ENCODE measurements at places on chromosomes 5 and 9. TPM values are rescaled to one million over a fixed set of nuclear protein-coding genes. Genes with fewer than 3 reads are reported as not detected.

DNA sequence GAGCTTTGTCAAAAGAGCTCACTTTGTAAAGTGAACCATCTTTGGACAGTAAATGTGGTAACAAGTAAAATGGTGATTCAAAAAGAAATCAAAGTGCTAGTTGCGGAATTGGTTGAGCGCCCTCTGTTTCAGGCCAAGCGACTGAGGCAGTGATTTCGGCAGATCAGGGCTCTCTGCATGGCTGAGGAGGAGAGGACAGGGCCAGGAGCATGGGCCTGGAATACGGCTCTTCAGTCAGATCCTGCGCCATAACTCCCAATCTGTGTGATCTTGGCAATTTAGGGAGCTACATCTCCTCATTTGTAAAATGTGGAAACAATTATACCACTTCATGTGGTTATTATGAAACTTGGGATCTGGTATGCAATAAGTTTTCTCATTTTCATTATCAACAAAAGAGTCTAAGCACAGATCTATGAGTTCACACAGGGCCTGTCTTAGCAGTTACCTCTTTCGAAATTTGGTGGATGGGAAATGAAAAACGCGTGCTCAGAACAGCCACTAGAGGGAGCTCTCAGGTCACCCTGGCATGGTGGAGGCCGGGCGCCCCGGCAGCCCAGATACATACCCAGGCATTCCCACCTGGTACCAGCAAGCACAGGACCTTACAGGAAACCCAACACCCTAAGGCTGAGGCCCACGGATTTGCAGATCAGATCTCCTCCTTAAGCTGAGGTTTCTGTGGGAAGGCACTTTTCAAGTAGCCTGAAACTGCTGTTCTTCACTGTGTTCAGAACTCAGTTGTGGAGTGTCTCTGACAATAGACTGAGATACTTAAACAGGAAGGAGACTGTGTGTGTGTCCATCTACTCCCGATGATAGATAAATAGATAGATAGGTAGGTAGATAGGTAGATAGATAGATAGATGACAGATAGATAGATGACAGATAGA, 303.7 kb downstream of the RAB3C start:
- peak; percentile 38 for ATAC-seq

Gene C9orf152
- 0.22 TPM for total RNA-seq

- peak; percentile 98 for ATAC-seq
Observed at GRCh38 chr5:39716532-39717028, 291.8 kb upstream of the DAB2 start.

Gene SLC6A3
- 0.27 TPM for total RNA-seq

DNA sequence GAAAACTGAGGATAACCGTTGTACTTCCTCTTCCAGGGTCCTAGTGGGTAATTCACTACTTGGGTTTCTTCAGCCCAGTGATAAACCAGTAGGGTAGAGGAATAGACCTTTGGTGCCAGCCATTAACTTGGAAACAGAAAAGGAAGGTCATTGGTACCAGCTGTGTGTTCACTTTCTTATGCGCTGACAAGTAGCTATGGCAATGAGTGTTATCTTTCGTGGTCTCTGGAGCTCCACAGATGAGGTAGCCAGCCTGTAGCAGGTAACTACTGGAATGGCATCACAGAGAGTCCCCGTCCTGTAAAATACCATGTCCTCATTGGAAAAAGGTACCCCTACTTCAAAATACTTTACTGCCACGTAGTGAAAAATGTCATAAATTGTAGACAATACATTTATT, 2.3 kb downstream of the UHRF2 start:
- no peak for ATAC-seq

Gene ZNF483
- 0.75 TPM for total RNA-seq
